ENCODE measurements at places on chromosomes 2 and 18.

DNA sequence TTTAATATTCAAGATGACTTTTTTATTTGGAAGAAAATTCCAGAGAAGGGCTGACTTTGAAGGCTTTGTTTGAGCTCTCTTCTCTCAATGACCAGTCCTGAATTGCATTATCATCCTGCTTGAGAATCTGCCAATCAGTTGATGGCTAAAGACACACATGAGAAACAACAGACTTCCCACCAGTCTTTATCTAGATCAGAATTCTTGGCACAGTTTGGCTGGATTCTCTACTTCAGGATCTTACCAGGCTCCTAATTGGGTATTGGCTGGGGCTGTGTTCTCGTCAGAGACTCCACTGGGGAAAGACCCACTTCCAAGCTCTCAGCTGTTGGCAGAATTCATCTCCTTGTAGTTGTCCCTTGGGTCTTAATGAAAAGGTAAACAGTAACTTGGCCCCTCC, 86.0 kb downstream of the WDSUB1 start:
- no peak for DNase-seq

DNA sequence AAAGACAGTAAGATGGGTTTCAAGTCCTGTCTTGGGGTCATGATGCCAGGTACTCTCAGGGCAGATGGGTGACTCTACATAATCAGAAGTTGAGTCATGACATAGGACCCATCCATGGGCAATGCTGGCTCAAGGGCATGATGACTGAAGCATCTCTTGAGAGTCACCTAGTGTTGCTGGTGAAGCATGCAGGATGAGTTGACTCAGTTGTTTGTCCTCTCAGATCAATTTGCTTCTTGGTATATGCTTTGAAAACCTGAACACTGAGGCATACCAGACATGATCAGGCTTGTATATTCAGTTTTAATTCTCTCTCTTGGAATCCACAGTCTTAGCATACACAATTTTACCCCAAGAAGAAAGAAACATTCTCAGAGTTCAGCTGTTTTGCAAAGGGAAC, 658.9 kb upstream of the NXPH2 start:
- no peak for DNase-seq

DNA sequence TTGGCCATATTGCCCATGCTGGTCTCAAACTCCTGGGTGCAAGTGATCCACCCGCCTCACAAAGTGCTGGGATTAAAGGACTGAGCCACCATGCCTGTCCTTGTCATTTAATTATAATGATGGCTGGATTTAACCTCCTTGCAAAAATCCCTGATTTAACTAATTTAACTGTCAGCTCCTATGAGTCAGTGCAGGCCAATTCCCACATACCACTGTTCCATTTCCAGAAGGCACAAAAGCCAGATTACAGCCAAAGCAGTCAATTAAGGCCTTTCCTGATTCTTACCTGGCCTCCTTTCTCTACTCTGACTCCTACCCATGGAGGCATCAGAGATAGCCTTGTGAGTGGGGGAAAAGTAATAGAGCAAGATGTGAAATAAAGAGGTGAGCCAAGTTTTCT, 12.3 kb upstream of the SLC35F5 start:
- DNase-seq = no peak

DNA sequence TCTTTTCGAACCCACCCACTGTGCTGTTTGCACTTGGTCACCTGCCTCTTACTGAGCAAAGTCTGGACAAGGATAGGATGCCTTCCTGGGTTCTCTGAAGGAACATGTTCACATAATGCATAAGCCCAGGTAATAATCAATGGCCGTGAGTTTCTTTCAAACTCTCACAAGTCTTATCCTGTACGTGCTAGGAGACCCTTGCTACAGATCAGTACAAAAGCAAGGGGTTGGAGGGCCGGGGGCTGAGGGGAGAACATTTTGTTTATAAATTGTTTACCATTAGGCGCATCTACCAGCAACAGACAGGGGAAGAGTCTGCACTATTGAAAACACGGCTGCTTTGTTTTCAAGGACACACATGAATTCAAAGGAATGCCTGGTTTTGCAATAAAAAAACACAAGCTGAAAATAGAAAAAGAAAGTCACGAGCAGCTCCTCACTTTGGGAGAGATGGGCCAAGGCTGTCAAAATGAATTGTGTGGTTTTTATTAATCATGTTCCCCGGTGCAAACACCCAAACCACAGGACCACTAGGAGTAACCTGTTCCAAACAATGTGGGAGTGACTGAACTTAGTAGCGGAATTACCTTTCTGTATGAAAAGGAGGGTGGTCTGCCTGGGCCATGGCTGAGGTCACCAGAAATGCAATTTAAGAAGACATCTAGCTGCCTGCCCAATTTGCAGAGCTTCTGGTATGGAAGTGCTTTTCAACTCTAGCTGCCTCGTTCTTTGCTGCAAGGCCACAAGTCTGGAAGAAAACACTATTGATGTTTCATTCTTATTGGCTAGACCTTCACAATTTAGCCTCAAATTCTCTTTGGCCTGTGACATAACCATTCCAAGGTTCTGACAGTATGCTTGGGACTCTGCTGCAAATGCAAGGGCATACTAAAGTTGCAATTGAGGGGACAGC, 73.5 kb downstream of the CCBE1 start:
- DNase-seq = no peak

GRCh38 chr2:184444217-184444616, 154.1 kb upstream of the ZNF804A start:
- peak; percentile 28 for DNase-seq

GRCh38 chr18:785242-785641, 26.8 kb downstream of the YES1 start:
- no peak for DNase-seq

DNA sequence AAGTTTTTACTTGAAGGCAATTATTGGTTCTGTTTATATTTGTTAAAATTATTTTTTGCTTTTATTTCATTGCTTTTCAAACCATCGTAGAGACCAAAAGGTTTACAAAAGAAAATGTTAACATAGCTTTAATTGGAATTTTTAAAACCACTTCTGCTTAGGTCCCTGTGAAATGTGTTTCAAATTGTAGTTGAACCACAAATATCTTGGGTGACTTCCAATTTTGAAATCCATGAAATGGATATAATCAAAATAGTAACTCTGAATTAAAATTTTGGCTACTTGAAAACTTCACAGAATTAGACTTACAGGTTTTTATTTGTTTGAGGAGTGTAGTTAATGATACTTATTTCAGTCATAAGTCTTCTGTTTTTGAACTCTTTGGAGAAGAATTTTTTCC, 3.1 kb upstream of the SPAG16 start:
- DNase-seq = no peak

GRCh38 chr18:6781796-6782195, 52.3 kb downstream of the ARHGAP28 start:
- no peak for DNase-seq

DNA sequence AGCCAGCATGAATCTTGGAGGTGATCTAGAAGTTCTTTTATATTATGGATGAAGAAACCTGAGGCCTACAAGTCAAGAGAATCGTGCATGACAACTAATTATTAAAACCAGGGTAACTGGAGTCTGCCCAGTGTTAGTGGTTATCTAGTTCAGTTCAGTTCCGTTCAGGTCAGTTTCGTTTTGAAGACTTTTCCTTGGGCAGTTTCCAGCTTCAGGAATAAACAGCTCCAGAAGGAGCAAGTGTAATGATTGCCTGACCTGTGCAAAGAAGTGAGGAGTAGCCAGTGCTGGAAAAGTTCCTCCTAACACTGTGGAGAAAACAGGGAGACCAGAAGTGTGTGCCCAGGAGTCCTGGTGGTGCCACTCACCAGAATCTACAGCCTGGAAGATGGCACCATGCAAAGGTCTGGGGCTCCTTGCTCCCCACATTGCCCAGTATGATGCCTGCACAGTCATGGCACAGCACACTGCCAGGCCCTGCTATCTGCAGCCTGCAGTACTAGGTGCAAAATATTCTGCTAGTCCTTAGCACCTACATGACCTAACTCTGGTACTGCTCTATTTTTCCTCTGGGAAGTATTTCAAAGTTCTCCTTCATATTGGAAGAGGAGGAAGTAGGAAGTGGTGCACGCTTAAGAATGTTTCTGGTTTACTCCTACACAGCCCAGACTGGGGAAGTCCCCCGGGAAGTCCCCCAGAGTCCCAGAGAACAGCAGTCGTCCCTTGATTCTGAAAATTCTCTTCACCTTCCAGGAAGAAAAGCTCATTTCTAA, 65.8 kb downstream of the SUMO1 start:
- DNase-seq = no peak

GRCh38 chr2:212990697-212991096, 160.7 kb downstream of the IKZF2 start:
- DNase-seq = no peak

- no peak for DNase-seq
Measured at GRCh38 chr2:221156062-221156734, 415.9 kb downstream of the EPHA4 start.

GRCh38 chr2:112798979-112799975, 15.0 kb upstream of the IL1A start:
- no peak for DNase-seq

- DNase-seq = no peak
Measured at GRCh38 chr18:40163254-40163653, 1791.8 kb upstream of the PIK3C3 start.

GRCh38 chr18:11688972-11689668, at the start of gene GNAL:
Gene GNAL, plus strand, starts transcription at chr18:11689264. Its CDS starts 300 bp downstream, at chr18:11689564.
- DNase-seq = no peak

GRCh38 chr2:169363560-169364150, 1.3 kb upstream of the LRP2 start:
- DNase-seq = peak; percentile 16

GRCh38 chr2:5538772-5539171, 153.4 kb upstream of the SOX11 start:
- DNase-seq = no peak

- DNase-seq = no peak
Measured at GRCh38 chr2:215542690-215543089, 106.8 kb upstream of the FN1 start.

GRCh38 chr18:66235206-66235605, 368.7 kb downstream of the CDH19 start:
- no peak for DNase-seq

- no peak for DNase-seq
Measured at GRCh38 chr18:69935319-69936190, 12.1 kb downstream of the CD226 start.

DNA sequence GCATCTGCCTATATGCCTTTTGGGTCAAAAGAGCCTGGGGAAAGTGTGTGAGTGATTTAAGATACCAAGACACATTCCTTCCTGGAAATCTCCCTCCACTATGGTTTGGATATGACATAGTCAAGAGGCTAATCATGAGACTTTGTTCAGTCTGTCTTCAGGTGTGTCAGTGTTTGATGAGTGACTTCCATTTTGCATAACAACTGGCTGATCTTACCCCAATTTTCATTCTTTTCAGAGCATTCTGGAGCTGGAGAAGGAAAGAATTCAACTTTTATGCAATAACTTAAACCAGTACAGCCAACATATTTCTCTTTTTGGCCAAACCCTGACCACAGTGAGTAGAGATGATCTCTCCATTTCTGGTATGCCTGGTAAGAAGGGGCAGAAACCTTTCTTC, 39.4 kb downstream of the SPC25 start:
- no peak for DNase-seq

GRCh38 chr2:202311823-202312388, 46.3 kb downstream of the NOP58 start:
- DNase-seq = no peak

- DNase-seq = no peak
Measured at GRCh38 chr2:237742191-237742590, 56.4 kb upstream of the RBM44 start.

GRCh38 chr18:57426187-57426586, 9.0 kb upstream of the ONECUT2 start:
- DNase-seq = no peak

DNA sequence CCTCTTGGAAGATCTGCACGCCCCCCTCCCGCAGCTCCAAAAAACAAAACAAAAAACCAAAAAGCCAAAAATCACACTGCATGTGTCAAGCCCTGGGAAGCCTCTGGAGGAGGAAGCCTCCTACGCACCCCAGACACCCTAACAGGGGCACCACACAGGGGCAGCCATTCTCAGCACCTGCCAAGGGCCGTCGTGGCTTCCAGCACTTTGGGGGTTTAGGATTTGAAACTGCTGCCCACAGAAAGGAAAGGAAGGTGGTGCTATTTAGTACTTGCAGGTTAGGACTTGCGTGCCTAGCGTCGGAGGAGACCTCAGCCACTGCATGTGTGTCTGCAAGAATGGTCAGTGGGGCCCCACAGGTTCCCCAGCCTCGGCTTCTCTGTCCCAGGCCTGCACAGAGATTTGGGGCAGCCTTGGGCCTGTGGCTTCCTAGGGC, 419 bp upstream of the GPR55 start:
- no peak for DNase-seq

- DNase-seq = peak; percentile 70
Measured at GRCh38 chr18:50053111-50053510, 141.8 kb downstream of the MYO5B start.

- DNase-seq = no peak
Measured at GRCh38 chr2:132730611-132731010, 60.6 kb upstream of the LYPD1 start.

GRCh38 chr2:151481744-151482143, 72.0 kb downstream of the RIF1 start:
- DNase-seq = no peak

Measured in NCI-H1694 (cell line).